ENCODE measurements at places on chromosomes 2 and 18. TPM values are rescaled to one million over a fixed set of nuclear protein-coding genes. Genes with fewer than 3 reads are reported as not detected.
A peak's percentile ranks its signal among the peaks of the same experiment; 100 is the strongest.

Gene EVA1A
- 0.71 TPM for total RNA-seq

Gene PSMG2
- 73.0 TPM for total RNA-seq

Gene TMEM150A
- total RNA-seq = 27.7 TPM

Gene GPR45
- total RNA-seq = not detected

Gene ERMN
- 0.32 TPM for total RNA-seq

Gene OSGEPL1
- 3.9 TPM for total RNA-seq

Gene SLC30A3
- not detected for total RNA-seq

Gene DAPL1
- not detected for total RNA-seq

Gene DNAH6
- total RNA-seq = 0.77 TPM

Gene ZNF638
- total RNA-seq = 93.5 TPM

DNA sequence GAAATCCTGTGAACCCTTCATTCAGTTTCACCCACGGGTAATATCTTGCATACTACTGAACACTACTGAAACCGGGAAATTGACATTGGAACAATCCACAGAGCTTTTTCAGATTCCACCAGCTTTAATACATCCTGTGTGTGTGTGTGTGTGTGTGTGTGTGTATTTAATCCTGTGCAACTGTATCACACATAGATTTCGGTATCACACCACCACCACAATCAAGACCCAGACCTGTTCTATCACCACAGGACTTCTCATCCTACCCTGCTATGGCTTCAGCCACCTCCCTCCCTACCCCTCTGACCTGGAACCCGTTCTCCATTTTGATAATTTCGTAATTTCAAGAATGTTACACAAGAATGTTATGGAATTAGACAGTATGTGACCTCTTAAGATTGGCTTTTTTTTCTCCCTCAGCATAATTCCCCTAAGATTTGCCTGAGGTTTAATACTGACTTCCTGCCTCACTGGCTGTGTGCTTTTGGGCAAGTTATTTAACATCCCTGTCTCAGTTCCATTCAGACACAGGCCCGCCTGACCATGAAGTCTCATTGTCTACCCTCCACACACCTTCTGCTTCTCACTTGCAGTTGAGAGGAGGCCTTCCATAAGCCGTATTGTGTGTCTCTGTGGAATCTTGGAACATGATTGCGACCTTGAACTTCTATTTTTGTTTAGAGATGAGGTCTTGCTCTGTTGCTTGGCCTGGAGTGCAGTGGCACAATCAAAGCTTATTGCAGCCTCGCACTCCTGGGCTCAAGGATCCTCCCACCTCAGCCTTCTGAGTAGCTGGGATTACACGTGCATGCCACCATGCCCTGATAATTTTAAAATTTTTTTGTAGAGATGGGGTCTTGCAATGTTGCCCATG lies 14.4 kb upstream of the TMEM131 start:
- DNase-seq = peak; percentile 55

GRCh38 chr18:7117390-7118355 lies at the start of gene LAMA1:
LAMA1 (minus strand) TSS chr18:7117797; CDS start chr18:7117720, 77 bp downstream.
- DNase-seq = no peak

- DNase-seq = no peak
These were observed 1300.5 kb upstream of the DDX18 start for GRCh38 chr2:116513991-116514390.

DNA sequence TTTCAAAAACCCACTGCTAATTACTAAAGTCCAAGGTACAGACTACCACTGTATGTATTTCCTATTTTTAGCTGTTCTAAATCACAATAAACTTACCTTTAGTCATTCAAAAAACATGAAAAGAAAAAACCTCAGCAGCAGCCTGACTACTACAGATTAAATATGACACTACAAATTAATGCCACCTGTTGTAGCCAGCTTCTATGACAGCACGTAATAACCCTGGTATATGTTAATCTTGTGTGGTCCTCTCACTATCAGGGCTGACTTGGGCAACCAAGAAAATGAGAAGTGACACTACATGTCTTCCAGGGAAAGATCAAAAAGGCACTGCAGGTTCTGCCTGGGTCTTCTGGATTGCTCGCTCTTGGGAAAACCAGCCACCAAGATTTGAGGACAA lies 90.6 kb upstream of the FAM124B start:
- DNase-seq = no peak
